ENCODE measurements at places on chromosomes 12 and 14.

- DNase-seq: no peak
Observed at GRCh38 chr12:131415781-131416180, 295.1 kb upstream of the SFSWAP start.

DNA sequence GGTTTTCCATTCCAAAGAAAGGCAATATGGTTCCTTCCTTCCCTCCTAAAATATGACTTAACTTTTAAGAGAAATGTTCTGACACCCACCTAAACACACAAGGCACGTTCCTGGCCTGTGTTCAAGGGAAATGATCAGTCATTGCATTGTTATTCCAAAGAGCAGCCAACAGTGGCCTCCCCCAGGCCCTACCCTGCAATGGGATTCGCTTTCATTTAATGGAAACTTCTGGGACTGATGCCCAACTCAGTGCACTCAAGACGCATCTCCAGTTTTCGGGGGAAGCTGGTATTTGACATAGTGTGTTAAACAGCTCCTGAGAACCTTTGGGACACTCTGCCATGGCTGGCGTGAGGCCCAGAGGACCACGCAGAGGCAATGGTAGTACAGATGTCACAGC lies 65.9 kb downstream of the DDX51 start:
- no peak for DNase-seq

GRCh38 chr12:54974279-54974678 lies 10.3 kb downstream of the TESPA1 start:
- DNase-seq: no peak

- DNase-seq: no peak
Observed at GRCh38 chr14:27386391-27386790, 788.6 kb upstream of the NOVA1 start.

DNA sequence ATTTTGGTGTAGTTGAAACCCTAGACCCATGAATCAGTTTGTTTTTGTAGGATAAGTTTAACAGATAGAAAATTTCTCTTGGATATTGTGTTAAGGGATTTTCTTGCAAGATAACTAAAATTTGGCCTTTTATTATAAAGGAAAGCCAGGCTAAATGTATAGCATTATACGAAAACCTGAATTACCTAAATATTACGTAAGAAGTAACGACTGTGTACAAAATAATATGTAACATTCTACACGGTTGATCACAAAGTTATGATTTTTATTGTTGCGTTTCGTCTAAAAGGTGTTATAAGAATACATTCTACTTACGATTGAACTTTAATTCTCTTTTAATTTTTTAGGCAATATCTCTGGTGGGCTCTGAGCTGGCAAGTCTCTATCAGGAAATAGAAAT lies 63.9 kb downstream of the KNTC1 start:
- no peak for DNase-seq

DNA sequence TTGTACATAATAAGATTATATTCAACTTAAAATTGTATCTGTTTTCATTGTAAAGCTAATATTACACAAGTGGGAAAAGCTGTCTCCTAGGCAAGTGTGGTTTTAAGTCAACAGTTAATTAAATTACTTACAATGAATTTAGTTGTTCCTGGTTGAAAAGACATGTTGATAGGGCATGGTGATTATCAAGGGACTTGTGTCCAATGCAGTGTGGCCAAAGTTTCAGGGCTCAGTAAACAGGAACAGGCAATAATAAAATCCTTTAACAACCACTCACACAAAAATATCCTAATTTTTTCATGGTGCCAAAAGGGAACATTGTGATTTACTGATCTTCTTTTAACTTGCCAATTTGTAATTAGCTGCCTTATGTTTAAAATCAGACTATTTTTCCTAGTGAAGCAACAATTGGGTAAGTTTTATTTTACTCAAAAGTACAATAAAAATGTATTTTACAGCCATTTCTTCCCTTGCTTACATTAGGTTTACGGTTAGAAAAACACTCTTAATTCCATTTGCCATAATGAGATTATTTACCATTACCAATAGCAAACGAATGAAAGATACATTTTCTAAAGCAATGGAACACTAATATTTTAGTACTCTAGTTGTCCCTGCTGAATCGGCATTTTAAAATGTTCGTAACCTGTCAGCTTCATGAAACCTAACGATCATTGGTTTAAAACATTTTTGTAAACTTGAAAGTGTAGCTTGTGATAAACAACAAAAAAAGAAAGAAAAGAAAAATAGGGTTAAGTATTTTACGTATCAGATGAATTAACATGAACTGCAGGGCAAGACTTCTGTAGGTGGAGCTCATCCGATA lies 1.8 kb upstream of the WNK1 start:
- DNase-seq: no peak

GRCh38 chr12:85733984-85734383 lies 102.2 kb downstream of the RASSF9 start:
- no peak for DNase-seq

- no peak for DNase-seq
Observed at GRCh38 chr12:123036466-123037285, 56.2 kb downstream of the ARL6IP4 start.

GRCh38 chr12:105449431-105449830 lies 118.9 kb downstream of the C12orf75 start:
- no peak for DNase-seq

- DNase-seq: no peak
Observed at GRCh38 chr12:27576667-27577347, 52.8 kb downstream of the PPFIBP1 start.

- DNase-seq: no peak
Observed at GRCh38 chr14:60720962-60721325, 3.2 kb downstream of the SIX4 start.

DNA sequence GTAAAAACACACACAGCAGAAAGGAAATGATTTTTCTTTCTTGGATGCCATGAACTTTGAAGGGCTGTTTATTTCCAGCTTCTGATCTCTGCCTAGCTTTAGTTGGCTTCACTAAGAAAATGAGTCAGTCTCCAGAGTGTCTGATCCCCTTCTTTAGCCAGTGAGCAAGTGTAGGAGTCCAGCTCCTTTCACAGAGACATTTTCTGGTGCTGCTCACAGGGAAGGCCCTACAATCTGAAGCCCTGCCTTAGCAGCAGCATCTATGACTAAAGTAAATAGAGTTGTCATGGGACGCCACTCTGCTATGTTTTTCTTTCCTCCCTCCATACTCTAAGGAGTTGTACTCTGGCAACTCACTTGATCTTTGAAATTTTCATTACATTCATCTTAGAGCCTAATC lies 103.5 kb downstream of the RPAP3 start:
- DNase-seq: no peak

GRCh38 chr12:20421421-20421820 lies 53.1 kb downstream of the PDE3A start:
- DNase-seq: no peak

DNA sequence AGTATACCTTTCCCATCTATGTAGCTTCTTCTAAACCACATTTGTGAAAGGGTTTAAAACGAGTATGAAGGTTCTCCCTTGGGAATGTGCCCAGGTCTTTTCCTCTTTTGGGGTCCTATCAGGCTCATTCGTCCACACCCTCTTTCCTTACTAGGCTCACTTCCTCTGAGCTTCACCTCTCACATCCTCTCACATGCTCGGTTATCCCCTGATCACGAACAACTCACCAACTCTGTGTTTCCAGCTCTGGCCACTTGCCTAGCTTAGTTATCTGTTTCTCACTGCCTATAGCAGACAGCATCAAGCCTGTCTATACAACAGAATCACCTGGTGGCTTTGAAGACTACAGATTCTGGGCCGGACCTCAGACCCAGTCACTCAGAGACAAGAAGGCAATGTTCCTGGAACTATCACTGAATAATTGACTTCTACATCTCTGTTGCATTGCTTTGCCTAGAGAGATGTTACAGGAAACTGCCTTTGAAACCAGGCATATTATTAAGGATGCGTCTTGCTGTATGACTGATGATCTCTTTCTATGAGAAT lies 158.2 kb downstream of the FOXN3 start:
- DNase-seq: no peak

DNA sequence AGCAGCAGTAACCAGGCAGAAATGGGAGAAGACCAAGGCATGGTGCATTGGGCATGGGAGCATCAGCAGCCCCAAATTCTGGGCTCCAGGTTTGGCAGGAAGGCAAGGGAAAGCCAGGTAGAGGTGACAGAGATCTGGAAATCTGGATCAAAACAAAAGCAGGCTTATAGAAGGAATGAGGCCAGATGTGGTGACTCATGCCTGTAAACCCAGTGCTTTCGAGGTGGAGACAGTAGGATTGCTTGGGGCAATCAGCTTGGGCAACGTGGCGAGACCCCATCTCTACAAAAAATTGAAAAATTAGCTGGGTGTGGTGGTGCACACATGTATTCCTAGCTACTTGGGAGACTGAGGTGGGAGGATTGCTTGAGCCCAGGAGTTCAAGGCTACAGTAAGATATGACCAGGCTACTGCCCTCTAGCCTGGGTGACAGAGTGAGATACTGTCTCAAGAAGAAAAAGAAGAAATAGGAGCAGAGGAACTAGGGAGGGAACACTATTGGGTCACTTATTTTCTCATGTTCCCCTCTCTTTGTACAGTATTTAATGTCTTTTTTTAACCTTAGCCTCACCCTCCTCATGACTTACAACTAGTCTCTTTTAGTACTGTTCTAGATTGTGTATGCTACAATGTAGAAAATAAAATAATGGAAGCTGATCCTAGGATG lies 25.1 kb downstream of the SLC4A8 start:
- no peak for DNase-seq

DNA sequence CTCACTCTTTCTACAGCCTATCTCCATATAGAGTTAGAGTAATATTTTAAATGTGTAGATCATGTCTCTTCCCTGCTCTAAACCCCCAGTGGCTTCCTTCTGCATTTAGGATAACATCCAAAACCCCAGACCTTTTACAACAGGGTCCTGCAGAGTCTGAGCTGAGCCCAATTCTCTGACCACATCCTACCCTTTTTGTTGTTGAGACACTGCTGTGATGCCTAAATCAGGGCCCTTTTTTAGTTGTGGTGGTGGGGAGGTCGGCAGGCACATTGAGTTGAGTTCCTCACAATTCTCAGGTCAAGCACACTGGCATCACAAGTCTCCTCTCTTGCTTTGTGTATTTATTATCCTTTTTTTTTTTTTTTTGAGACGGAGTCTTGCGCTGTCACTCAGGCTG lies 1.8 kb upstream of the DDX47 start:
- no peak for DNase-seq

DNA sequence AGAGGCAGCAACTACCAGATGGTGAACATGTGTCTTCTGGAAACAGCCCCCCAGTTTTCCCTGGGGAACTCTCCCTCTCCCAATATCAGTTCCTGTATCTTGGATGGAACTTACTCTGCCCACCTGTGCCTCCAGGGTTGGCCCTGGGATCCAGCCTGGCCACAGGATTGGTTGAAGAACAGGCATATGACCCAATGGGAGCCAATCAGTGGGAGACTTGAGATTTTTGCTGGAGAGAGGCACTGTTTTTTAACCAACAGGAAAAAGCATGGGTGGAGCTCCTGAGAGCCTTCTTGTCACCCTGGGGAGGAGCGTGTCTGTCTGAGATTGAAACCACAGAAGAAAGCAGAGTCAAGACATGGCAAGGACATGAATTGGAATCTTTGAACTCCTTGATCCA lies 33.6 kb upstream of the COX6A1 start:
- DNase-seq: no peak

DNA sequence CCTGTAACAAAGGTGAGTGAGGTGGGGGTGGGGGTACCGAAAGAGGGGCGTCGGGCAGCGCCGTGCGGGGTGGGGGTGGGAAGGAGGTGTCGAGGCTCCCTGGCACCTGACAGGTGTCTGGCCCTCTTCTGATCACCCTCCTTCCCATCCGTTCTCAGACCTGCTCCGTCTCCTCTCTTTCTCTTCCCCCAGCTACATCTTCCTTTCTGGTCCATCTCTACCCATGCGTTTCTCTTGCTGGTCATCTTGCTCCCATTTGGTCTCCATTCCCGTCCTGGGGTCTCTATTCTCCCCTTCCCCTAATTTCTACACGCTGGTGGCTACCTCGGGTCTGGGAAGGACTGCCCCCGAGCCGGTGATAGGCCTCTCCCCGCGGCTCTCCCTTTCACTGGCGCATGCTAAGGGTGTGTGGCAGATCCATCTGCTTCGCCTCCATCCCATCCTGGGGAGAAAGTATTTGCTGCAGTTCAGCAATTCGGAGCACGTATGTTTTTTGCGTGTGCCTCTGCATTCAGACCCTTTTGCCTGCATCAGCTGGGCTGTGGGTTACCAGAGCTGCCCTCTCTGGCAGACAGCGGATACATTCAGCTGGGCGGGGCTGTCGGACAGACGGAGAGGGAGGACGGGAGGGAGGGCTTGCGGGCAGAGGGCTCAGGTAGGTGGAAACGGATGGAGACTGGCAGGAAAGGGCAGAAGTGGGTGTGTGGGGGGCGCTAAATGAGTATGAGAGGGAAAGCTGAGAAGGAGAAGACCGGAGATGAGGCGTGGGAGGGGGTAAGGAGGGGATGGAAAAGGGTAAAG lies 730 bp downstream of the CLSTN3 start:
- peak; percentile 43 for DNase-seq

GRCh38 chr12:53193985-53194716 lies 12.9 kb downstream of the ITGB7 start:
- no peak for DNase-seq

GRCh38 chr12:11656550-11656949 lies 7.1 kb downstream of the ETV6 start:
- no peak for DNase-seq

DNA sequence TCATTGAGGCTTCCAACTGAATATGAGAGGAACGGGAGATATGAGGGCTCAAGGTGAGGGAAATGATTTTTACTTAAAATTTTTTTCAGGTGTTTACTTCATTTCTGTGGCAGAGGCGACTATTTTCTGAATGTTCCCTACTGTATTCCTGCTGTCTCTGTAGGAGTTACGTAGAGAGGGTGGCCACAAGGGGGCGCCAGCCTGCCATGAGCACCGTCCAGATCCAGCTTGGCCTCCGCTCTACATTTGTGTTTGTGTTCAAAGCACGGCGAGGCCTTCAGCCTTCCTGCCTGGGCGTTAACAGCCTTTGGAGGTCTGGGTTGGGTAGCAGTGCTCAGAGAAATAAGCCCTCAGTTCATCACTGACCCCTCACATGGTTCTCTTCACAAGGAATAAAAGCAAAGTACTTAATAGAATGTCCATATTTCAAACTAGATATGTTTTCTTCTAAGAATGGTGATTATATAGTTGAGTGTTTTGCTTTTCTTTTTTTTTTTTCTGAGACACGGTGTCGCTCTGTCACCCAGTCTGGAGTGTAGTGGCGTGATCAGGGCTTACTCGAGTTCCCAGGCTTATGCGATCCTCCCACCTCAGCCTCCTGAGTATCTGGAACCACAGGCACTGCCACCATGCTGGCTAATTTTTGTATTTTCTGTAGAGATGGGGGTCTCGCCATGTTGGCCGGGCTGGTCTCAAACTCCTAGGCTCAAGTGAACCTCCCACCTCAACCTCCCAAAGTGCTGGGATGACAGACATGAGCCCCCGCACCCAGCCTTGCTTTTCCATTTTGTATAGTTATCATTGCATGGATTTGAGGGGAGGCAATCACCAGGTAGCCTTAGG lies 22.3 kb downstream of the CKB start:
- DNase-seq: peak; percentile 77

GRCh38 chr12:11657511-11657910 lies 8.0 kb downstream of the ETV6 start:
- DNase-seq: no peak

GRCh38 chr12:18468246-18469075 lies 207.1 kb downstream of the PIK3C2G start:
- no peak for DNase-seq

GRCh38 chr12:99450036-99450630 lies 197.4 kb upstream of the GARIN6 start:
- DNase-seq: no peak
